Ascending aorta (tissue), 2 donors: ENCODE measurements at places on chromosomes 7 and 10. TPM values are rescaled to one million over a fixed set of nuclear protein-coding genes. Genes with fewer than 3 reads are reported as not detected.

- no peak overlapping the region for H3K27ac ChIP-seq
- no peak overlapping the region for H3K4me3 ChIP-seq
- no peak for DNase-seq
- H3K27me3 ChIP-seq: no peaks in the 10 kb centered on the region
- no peaks in the 10 kb centered on the region for H3K36me3 ChIP-seq
Observed at GRCh38 chr10:8180360-8181109, 126.0 kb downstream of the GATA3 start.

DNA sequence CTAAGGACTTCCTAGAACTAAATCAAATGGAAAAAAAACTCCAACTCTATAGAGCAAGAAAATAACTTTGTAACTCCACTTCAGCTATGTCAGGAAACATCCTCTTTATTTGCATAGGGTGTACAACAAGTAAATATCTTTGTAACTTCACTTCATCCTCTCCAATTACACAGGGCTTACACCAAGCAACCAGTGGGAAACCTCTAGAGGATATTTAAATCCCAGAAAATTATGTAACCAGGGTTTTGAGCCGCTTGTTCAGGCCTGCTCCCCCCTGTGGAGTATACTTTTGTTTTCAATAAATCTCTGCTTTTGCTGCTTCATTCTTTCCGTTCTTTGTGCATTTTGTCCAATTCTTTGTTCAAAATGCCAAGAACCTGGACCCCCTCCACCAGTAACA is 22.2 kb downstream of the LIPJ start:
- no peak for DNase-seq
- H3K27ac ChIP-seq: no peak overlapping the region
- no peaks in the 10 kb centered on the region for H3K4me1 ChIP-seq
- no peaks in the 10 kb centered on the region for H3K36me3 ChIP-seq
- no peak overlapping the region for H3K4me3 ChIP-seq

DNA sequence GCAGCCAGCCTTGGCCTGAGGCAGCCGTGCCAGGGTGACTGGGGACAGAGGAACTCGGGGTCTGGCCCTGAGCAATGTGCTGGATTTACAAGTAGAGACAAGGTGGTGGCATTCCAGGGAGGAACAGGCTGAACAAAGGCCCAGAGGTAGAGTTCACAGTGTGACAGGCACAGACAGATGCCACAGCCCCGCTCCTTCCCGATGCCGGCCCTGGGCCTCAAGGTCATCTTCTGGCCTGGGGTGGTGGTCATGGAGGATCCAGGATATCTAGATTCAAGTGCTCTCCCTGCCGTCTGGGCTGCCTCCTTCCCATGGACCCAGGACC is 68.9 kb upstream of the COL13A1 start:
- peaks cover 57% of the 10 kb centered on the region for H3K4me1 ChIP-seq
- no peaks in the 10 kb centered on the region for H3K27me3 ChIP-seq
- H3K36me3 ChIP-seq: no peaks in the 10 kb centered on the region
- peak overlapping the region; percentile 93 for H3K27ac ChIP-seq
- no peak for DNase-seq

The GBX1 gene
- total RNA-seq: not detected

The ANLN gene
- total RNA-seq: 1.8 TPM

The FBXO24 gene
- not detected for total RNA-seq

The FFAR4 gene
- total RNA-seq: not detected

The OPN4 gene
- total RNA-seq: not detected

The CDH23 gene
- total RNA-seq: 40.9 TPM
